ENCODE measurements at places on chromosomes 13 and 19. TPM values are rescaled to one million over a fixed set of nuclear protein-coding genes. Genes with fewer than 3 reads are reported as not detected.

Gene ITGBL1
- total RNA-seq, result 360 TPM

Gene IGSF23
- total RNA-seq, result not detected

Gene POLD1
- total RNA-seq, result 14.7 TPM

Gene RNF225
- not detected for total RNA-seq

Gene CCNE1
- 4.7 TPM for total RNA-seq

Gene CGB2
- not detected for total RNA-seq

Gene CTXN1
- 1.5 TPM for total RNA-seq

Gene ACP7
- not detected for total RNA-seq

Gene HSD17B14
- 2.1 TPM for total RNA-seq

Gene WTIP
- total RNA-seq, result 43.9 TPM

Gene CNN1
- total RNA-seq, result 7.1 TPM

Gene CGB3
- total RNA-seq, result not detected

Gene RDH8
- not detected for total RNA-seq

Gene HIPK4
- 0.36 TPM for total RNA-seq

Gene LRRC8E
- 17.4 TPM for total RNA-seq

Gene MBD3L3
- total RNA-seq, result not detected

Measured in osteoblast (primary cell).